Vagina (tissue), 2 donors: ENCODE measurements at places on chromosomes 7 and 10. TPM values are rescaled to one million over a fixed set of nuclear protein-coding genes. Genes with fewer than 3 reads are reported as not detected.

Gene MSMB
- not detected for total RNA-seq

GRCh38 chr10:64283621-64284020, 762.4 kb downstream of the REEP3 start:
- H3K4me1 ChIP-seq: no peaks in the 10 kb centered on the region
- no peak overlapping the region for H3K4me3 ChIP-seq
- no peaks in the 10 kb centered on the region for H3K36me3 ChIP-seq
- no peak for DNase-seq
- H3K27ac ChIP-seq: no peak overlapping the region

- no peaks in the 10 kb centered on the region for H3K27me3 ChIP-seq
- no peak overlapping the region for H3K4me3 ChIP-seq
- peaks cover 1% of the 10 kb centered on the region for H3K4me1 ChIP-seq
- H3K36me3 ChIP-seq: no peaks in the 10 kb centered on the region
Observed at GRCh38 chr7:4888161-4888560, 4.6 kb upstream of the RADIL start.

Gene RNF133
- total RNA-seq: 0.98 TPM

- H3K4me3 ChIP-seq: no peak overlapping the region
- no peak overlapping the region for H3K27ac ChIP-seq
- no peak for DNase-seq
- H3K27me3 ChIP-seq: no peaks in the 10 kb centered on the region
Observed at GRCh38 chr10:34119456-34119855, 695.6 kb downstream of the PARD3 start.

Gene ARPC1B
- total RNA-seq: 114 TPM

GRCh38 chr10:31707093-31708039, 221.3 kb downstream of the ARHGAP12 start:
- peaks cover 46% of the 10 kb centered on the region for H3K4me1 ChIP-seq
- no peak for DNase-seq
- peak overlapping the region; percentile 1 for H3K4me3 ChIP-seq

- H3K27ac ChIP-seq: no peak overlapping the region
- no peak for DNase-seq
- H3K4me1 ChIP-seq: peaks cover 12% of the 10 kb centered on the region
- no peaks in the 10 kb centered on the region for H3K36me3 ChIP-seq
Observed at GRCh38 chr7:2041496-2042367, 191.0 kb downstream of the MAD1L1 start.

DNA sequence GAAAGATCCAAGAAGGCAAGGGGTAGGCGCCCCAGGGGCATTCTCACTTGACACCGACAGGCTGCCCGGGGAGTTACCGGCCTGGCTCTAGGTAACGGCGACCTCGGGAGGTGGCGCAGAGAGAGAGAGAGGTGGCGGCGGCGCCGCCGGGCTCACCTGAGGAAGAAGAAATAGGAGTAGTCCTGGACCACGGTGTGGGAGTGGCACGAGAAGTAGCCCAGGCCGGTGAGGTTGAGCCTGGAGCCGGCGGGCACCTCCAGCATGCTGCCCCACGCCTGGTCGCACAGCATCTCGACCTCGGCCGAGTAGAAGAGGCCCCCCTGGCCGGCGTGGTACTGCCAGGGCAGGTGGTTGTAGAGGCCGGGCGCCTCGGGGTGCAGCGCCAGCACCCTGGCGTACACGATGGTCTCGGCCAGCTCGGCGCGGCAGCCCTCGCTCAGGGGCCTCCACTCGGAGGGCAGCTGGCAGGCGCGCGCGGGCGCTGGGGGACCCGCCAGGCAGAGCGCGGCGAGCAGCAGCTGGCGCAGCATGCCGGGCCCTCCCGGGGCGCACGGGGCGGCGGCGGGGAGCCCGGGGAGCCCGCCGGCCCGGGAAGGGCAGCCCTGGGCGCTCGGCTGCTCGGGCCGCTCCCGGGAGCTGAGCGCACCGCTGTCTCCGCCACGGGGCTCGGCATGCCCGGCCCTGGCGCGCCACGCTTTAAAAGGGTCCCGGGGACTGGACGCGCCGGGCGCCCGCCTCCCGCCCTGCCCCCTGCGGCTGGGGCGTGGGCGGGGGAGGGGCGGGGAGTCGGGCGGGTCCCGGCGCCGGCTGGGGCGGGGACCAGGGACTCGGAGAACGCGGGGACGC, at the start of gene CCDC3:
TSS of gene CCDC3 (minus strand) at position 673 of the 846 bp plus-strand sequence. CDS start at position 530, 143 bp downstream.
- no peaks in the 10 kb centered on the region for H3K36me3 ChIP-seq
- peak within 1 kb of the TSS; percentile 24 for H3K27ac ChIP-seq
- peaks cover 12% of the 10 kb centered on the region for H3K4me1 ChIP-seq
- H3K4me3 ChIP-seq: peak within 1 kb of the TSS; percentile 55
- no peak for DNase-seq

Gene CAV1
- 162 TPM for total RNA-seq

GRCh38 chr7:28442540-28443420, 30.5 kb downstream of the CREB5 start:
- H3K4me3 ChIP-seq: no peak overlapping the region
- H3K36me3 ChIP-seq: no peaks in the 10 kb centered on the region
- DNase-seq: no peak
- H3K27me3 ChIP-seq: no peaks in the 10 kb centered on the region
- H3K27ac ChIP-seq: no peak overlapping the region

DNA sequence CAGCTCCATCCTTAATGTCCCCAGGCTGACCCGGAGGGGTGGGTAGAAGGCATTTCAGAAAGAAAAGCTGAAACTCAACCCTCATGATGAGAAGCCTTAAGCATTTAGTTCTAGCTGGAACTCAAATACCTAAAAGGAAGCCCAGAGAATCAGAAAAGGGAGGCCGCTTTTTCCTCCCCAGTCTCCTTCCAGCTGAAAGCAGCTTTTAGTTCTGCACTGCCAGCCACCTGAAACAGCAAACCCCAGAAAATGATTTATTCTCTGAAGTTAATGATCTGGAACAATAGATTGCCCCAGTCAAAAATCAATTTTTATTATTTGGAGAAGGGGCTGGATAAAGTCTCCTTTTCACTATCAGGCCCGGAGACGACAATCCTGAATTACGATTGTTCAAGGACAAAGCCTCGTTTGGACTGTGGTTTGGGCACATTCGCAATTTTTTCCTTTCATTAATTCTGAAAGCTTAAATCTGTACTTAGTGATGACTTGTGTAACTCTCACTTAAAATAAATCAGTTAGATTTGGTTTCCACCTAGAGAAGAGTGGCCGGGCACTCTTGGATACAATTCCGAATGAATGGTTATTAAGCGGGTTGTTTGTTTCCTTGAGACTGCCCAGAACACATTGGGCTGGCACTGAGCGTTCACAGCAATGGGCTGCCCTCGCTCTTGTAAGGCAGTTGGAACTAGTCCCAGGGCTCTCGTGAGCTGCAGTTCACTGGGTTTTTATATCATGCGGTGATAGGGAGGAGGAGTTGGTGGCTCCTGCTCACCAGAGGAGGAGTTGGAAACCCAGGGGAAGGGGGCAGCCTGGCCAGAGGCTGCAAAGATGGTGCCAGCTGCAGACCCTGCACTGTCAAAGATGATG, 262.2 kb downstream of the CCSER2 start:
- H3K4me3 ChIP-seq: no peak overlapping the region
- no peaks in the 10 kb centered on the region for H3K27me3 ChIP-seq
- H3K36me3 ChIP-seq: no peaks in the 10 kb centered on the region
- H3K4me1 ChIP-seq: no peaks in the 10 kb centered on the region
- no peak overlapping the region for H3K27ac ChIP-seq

GRCh38 chr10:77553311-77553710, 84.3 kb downstream of the KCNMA1 start:
- H3K4me1 ChIP-seq: peaks cover 15% of the 10 kb centered on the region
- no peak overlapping the region for H3K4me3 ChIP-seq
- H3K27ac ChIP-seq: no peak overlapping the region
- no peak for DNase-seq
- H3K36me3 ChIP-seq: no peaks in the 10 kb centered on the region

GRCh38 chr10:90775351-90776028, 82.3 kb downstream of the HTR7 start:
- no peak for DNase-seq
- H3K27ac ChIP-seq: no peak overlapping the region
- H3K27me3 ChIP-seq: no peaks in the 10 kb centered on the region

Gene FAM13C
- total RNA-seq: 12.8 TPM

DNA sequence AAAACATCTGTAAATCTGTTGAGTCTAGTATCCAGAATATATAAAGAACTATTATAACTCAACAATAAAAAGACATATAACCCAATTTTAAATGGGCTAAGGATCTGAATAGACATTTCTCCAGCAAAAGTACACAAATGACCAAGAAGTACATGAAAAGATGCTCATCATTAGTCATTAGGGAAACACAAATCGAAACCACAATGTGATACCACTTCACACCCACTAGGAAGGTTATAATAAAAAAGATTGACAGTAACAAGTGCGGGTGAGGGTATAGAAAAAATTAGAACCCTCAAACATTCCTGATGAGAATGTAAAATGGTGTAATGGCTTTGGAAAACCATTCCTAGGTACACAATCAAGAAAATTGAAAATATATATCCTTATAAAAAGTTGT, 4.1 kb downstream of the XPNPEP1 start:
- H3K4me3 ChIP-seq: no peak overlapping the region
- DNase-seq: no peak
- no peaks in the 10 kb centered on the region for H3K27me3 ChIP-seq
- no peak overlapping the region for H3K27ac ChIP-seq

DNA sequence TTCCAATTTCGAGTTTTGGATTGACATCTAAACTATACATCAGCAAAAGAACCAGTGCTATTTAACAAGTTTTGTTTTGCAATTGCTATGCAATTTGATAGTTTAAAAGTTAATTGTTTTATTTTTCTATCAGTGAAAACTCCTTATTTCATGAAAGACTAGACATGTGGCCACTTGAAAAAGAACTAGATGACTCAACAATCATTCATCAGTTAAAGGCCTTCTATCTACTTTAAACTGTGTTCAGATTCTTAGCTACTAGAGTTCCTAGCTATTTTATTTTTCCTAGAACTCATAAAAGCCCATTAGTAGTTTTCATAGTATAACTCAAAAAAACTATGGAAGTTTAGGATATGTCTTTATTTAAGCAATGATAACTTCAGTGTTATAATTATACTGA, 104.6 kb upstream of the LSM8 start:
- H3K4me1 ChIP-seq: peaks cover 5% of the 10 kb centered on the region
- no peaks in the 10 kb centered on the region for H3K27me3 ChIP-seq
- H3K36me3 ChIP-seq: no peaks in the 10 kb centered on the region
- no peak for DNase-seq
- H3K4me3 ChIP-seq: no peak overlapping the region

GRCh38 chr7:124896001-124896400, 33.6 kb downstream of the POT1 start:
- no peaks in the 10 kb centered on the region for H3K4me1 ChIP-seq
- H3K4me3 ChIP-seq: no peak overlapping the region

- no peaks in the 10 kb centered on the region for H3K27me3 ChIP-seq
- DNase-seq: no peak
- no peak overlapping the region for H3K27ac ChIP-seq
- peaks cover 4% of the 10 kb centered on the region for H3K4me1 ChIP-seq
Observed at GRCh38 chr7:17269341-17270221, 28.9 kb upstream of the AHR start.

DNA sequence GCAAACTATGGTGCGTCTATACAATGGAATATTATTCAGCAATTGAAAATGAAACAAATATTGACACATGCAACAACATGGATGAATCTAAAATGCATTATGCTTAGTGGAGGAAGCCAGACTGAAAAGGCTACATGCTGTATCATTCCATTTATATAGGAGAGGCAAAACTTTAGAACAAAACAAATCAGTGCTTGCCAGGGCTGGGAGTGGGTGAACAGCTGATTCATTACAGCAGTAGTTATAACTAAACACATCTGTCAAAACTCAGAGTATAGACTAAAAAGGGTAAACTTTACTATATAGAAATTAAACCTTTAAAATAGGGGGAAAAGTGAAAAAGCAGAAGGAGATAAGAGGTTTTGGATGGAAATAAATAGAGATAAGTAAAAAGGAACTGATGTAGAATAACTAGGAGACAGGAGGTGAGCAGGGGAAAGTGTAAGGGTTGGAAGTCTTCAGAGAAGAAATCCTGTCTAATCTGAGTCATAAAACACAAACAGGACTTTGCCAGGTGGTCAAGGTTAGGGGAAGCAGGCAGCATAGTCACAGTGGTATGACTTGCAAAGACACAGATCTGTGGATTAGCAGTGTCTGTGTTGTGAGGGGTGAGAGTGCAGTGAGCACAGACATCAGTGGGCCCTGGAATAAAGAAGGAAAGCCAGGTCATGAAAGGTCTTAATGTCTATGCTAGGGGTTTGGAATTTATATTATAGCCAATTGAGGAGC, 349.8 kb downstream of the PHTF2 start:
- no peaks in the 10 kb centered on the region for H3K27me3 ChIP-seq
- DNase-seq: no peak
- no peak overlapping the region for H3K27ac ChIP-seq
- peaks cover 32% of the 10 kb centered on the region for H3K4me1 ChIP-seq
- no peak overlapping the region for H3K4me3 ChIP-seq

Gene PRTFDC1
- total RNA-seq: 7.6 TPM

DNA sequence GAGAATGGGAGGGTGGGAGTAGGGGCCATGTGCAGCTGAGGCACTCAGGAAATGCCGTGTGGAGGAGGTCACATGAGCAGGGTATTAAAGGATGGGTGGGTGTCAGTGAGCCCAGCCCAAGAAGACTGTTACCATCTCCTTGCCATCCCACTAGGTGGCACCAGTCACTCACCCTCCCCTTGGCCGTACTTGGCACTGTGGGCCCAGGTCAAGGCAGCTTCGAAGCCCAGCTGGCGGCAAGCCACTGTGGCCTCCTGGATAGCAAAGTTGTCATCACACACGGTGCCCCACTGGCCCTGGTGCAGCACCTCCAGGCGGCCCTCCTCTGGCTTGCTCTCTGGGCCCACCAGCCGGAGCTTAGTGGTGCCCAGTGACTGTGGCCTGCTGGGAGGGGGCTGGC, 5.4 kb downstream of the LOXL4 start:
- no peaks in the 10 kb centered on the region for H3K36me3 ChIP-seq
- H3K4me3 ChIP-seq: no peak overlapping the region
- no peaks in the 10 kb centered on the region for H3K27me3 ChIP-seq
- peaks cover 45% of the 10 kb centered on the region for H3K4me1 ChIP-seq

DNA sequence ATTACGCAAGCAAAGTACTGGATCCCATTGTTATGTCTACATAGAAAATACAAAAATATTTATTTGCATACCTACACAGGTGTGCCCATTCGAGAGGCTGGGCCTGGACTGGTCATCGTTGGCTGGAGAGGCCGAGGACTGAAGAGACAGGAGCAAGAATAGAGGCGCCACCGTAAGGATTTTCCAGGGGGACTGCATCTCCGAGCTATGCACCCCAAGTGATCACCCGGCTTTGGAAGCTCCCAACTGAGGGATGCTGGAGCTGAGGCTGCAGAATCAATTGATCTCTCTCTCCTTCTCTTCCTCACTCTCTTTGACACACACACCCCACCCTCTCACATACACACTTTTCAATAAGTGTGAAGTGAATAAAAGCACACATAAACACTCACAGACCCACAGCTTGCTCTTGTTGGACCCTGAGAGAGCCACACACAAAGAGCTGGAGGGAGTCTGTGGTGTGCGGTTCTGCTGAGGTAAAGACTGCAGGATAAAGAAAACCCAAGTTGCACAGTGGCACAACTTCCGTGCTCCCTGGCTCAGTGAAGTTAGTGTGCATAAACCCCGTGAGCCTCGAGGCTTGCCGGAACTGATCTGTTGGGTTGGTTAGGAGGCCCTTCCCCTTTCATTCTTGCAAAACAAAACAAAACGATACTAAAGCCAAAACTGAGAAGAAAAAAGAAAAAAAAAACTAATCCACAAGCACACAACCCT, at the start of gene AOAH:
TSS of gene AOAH (minus strand) at position 544 of the 714 bp plus-strand sequence. CDS start at position 198, 346 bp downstream.
- no peak for DNase-seq
- no peaks in the 10 kb centered on the region for H3K27me3 ChIP-seq

GRCh38 chr7:118872568-118872967, 648.1 kb downstream of the ANKRD7 start:
- H3K36me3 ChIP-seq: no peaks in the 10 kb centered on the region
- no peaks in the 10 kb centered on the region for H3K27me3 ChIP-seq
- no peak overlapping the region for H3K4me3 ChIP-seq
- no peak for DNase-seq
- no peak overlapping the region for H3K27ac ChIP-seq
- no peaks in the 10 kb centered on the region for H3K4me1 ChIP-seq
